ENCODE measurements at places on chromosomes 4 and X.

- no peak for DNase-seq
Measured at GRCh38 chr4:98822144-98822543, 106.8 kb downstream of the EIF4E start.

- DNase-seq = no peak
Measured at GRCh38 chr4:181438641-181439040, 804.6 kb upstream of the TENM3 start.

- no peak for DNase-seq
Measured at GRCh38 chr4:98466868-98467599, 191.4 kb downstream of the TSPAN5 start.

- DNase-seq = no peak
Measured at GRCh38 chrX:2643880-2644279, 47.2 kb upstream of the CD99 start.

DNA sequence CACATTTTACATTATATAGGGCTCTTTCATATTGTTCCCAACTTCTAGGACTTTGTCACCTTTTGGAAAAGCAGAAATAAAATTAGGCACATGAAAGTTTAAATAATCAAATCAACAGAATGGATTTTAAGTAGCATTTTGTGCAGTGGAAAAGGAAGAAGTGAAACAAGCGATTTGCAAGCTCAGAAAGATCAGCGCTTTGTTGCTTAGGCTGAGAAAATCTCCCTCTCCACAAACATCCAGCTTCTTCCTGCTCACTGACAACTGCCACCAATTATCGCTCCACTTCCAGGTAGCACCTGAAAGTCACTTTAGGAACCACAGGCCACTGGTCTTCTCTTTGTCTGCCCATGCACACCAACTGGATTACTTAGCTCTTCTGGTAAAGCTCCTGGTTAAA, 2.0 kb upstream of the PDK3 start:
- DNase-seq = no peak

Measured in D341Med (cell line).